ENCODE measurements at places on chromosomes 12 and 14.
A peak's percentile ranks its signal among the peaks of the same experiment; 100 is the strongest.

- peak; percentile 81 for DNase-seq
Observed at GRCh38 chr12:64824500-64825142, at the start of gene TBC1D30. Gene TBC1D30, plus strand, starts transcription at chr12:64824647. Its CDS starts 233 bp downstream, at chr12:64824880.

- no peak for DNase-seq
Observed at GRCh38 chr14:71244341-71244740, 337.1 kb downstream of the PCNX1 start.

GRCh38 chr14:104040539-104040938 lies 45.0 kb upstream of the ASPG start:
- DNase-seq: peak; percentile 38

GRCh38 chr12:54945082-54945481 lies 39.5 kb downstream of the TESPA1 start:
- no peak for DNase-seq
